ENCODE measurements at places on chromosomes 12 and 14.

DNA sequence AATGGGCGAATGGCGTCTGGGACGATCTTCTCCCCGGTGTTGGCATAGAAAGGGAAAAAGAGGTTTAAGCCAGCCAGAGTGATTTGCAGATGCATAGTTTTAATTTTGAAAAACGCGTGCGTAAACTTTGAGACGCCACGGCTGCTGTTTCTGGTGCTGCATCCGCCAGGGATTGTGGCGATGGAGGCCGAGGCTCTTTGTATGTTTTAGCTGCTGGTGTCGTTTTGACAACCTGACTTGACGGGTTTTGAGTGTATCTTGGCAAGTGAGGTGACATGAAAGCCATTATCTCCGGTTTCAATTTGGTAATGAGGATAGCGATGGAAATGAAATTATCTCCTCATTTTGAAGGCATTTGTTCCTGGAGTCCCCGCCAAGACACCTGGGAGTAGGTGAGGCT lies 1.6 kb downstream of the PTGDR start:
- H3K27ac ChIP-seq = no peak overlapping the region
- H3K27me3 ChIP-seq = peaks cover 13% of the 10 kb centered on the region
- no peaks in the 10 kb centered on the region for H3K36me3 ChIP-seq
- no peaks in the 10 kb centered on the region for H3K4me1 ChIP-seq

DNA sequence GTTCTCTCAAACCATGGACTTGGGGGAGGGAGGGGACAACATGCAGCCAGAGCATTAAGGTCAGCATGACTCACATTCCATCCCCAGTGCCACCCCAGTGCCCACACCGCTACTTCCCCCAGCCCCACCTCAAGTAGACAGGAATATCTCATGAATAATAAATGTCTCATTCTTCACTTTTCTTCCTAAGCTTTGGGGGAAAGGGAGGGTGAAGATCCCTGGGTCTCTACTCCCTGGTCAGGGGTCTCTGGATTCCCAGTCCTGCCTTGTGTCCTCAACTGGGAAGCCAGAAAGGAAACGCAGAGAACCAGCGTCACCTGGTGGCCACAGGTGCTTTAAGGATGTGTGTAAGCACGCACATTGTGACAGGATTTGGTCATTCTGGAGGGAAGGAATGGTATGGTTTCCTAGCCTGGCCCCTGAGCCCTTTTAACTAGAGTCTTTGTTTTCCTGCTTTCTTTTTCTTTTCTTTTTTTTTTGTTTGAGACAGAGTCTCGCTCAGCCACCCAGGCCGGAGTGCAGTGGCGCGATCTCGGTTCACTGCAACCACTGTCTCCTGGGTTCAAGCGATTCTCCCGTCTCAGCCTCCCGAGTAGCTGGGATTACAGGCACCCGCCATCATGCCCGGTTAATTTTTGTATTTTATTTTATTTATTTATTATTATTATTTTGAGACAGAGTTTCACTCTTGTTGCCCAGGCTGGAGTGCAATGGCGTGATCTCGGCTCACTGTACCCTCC lies 3.4 kb downstream of the GPR84 start:
- H3K4me1 ChIP-seq = peaks cover 18% of the 10 kb centered on the region
- DNase-seq = no peak
- H3K36me3 ChIP-seq = no peaks in the 10 kb centered on the region

GRCh38 chr14:75184492-75184891 lies 8.1 kb upstream of the TMED10 start:
- H3K4me3 ChIP-seq = no peak overlapping the region
- no peaks in the 10 kb centered on the region for H3K27me3 ChIP-seq
- H3K27ac ChIP-seq = no peak overlapping the region
- H3K4me1 ChIP-seq = no peaks in the 10 kb centered on the region
- DNase-seq = no peak
- H3K36me3 ChIP-seq = no peaks in the 10 kb centered on the region

DNA sequence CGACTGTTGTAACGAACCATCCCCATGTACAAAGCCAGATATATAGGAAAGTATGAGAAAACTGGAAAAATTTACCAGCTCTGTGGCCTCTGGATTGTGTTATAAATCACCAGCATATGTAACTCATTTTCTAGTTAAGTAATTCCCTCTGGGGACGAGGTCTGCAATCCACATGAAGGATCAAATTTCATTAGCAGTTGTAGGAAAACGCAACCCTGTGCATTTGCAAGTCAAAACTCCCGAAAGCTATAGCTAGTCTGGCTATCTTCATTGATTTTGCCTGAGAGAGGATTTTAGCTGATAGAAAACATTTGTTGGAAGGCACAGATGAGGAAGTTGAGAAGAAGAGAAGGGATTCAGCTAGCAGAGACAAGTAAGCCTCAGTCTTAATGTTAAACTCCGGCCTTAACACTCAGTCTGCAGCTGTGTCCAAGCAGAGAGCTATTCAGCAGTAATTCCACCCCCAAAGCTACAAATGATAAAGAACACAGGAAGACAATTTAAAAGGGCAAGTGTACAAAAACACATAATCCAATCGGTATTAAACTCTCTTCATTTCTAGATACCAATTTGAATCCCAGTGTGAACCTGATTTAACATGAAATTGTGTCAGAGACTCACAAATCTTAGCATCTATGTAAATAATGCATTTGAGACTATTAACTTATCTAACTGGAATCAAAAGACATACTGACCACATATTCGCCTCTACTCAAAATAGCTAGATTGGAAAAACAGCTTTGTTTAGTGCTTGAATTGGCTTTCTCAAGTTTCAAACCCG lies 54.2 kb upstream of the CERS5 start:
- peak overlapping the region; percentile 45 for H3K4me3 ChIP-seq
- no peak for DNase-seq
- peaks cover 19% of the 10 kb centered on the region for H3K4me1 ChIP-seq
- no peaks in the 10 kb centered on the region for H3K36me3 ChIP-seq
- H3K27ac ChIP-seq = peak overlapping the region; percentile 78

DNA sequence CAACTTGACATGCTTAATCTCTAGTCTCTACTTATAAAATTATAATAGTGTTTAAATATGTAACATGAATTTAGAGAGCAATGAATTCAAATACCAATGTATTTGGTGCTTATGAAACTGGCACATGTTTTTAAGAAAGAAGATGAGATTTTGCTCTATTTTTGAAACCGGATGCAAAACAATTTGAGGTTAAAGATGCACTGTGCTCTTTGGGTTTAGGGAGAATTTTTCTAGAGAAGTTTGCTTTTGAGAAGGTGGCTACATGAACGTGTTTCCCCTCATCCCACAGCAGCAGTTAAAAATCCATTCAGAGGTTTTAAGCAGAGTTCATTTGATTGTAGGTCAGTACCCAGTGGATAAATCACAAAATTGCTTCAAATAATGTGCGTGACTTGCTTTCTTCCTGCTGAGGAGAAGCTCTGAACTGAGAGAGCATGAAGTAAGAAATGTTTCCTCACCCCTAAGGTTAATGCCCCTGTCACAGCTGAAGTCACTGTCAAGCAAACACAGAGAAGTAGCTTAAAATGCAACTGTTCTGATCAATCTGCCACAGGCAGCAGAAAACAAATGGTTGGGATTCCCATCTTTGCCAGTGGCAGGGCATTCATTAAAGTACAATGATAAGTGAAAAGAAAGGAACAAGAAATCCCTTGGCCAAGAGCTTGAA lies 241.9 kb upstream of the SYT1 start:
- H3K4me3 ChIP-seq = no peak overlapping the region
- no peak overlapping the region for H3K27ac ChIP-seq
- no peaks in the 10 kb centered on the region for H3K27me3 ChIP-seq
- H3K36me3 ChIP-seq = no peaks in the 10 kb centered on the region
- DNase-seq = no peak

GRCh38 chr12:104930388-104931326 lies 27.4 kb downstream of the SLC41A2 start:
- H3K4me3 ChIP-seq = no peak overlapping the region
- DNase-seq = no peak
- no peaks in the 10 kb centered on the region for H3K4me1 ChIP-seq
- no peaks in the 10 kb centered on the region for H3K27me3 ChIP-seq

GRCh38 chr14:101843665-101844064 lies 82.2 kb downstream of the PPP2R5C start:
- H3K36me3 ChIP-seq = no peaks in the 10 kb centered on the region
- H3K4me1 ChIP-seq = peaks cover 13% of the 10 kb centered on the region
- no peak overlapping the region for H3K27ac ChIP-seq
- no peaks in the 10 kb centered on the region for H3K27me3 ChIP-seq
- DNase-seq = no peak

DNA sequence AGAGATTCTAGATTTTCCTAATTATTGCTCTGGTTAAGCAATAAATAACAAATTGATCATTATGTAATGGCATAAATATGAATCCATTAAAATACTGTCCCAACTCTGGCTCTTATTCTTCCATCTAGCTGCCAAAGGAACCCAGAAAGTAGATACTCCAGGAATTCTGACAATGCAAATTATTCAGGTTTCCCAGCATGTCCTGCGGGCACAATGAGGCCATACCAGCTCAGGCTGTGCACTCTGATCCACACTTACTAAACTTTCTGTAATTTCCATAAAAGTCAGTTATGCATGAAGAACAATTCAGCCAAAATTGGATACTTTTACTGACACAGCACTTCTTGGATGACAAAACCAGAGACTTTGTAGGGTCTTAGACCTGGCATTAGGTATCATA lies 576.3 kb downstream of the KCNH5 start:
- H3K4me3 ChIP-seq = no peak overlapping the region
- DNase-seq = no peak
- H3K27me3 ChIP-seq = no peaks in the 10 kb centered on the region
- no peaks in the 10 kb centered on the region for H3K36me3 ChIP-seq

GRCh38 chr12:88895634-88896033 lies 315.4 kb upstream of the KITLG start:
- no peak overlapping the region for H3K4me3 ChIP-seq
- DNase-seq = no peak
- no peaks in the 10 kb centered on the region for H3K36me3 ChIP-seq
- H3K4me1 ChIP-seq = peaks cover 31% of the 10 kb centered on the region
- no peak overlapping the region for H3K27ac ChIP-seq

GRCh38 chr12:22631863-22632463 lies 7.0 kb downstream of the ETNK1 start:
- no peak overlapping the region for H3K4me3 ChIP-seq
- H3K27me3 ChIP-seq = no peaks in the 10 kb centered on the region
- H3K36me3 ChIP-seq = no peaks in the 10 kb centered on the region
- DNase-seq = no peak
- H3K27ac ChIP-seq = no peak overlapping the region

DNA sequence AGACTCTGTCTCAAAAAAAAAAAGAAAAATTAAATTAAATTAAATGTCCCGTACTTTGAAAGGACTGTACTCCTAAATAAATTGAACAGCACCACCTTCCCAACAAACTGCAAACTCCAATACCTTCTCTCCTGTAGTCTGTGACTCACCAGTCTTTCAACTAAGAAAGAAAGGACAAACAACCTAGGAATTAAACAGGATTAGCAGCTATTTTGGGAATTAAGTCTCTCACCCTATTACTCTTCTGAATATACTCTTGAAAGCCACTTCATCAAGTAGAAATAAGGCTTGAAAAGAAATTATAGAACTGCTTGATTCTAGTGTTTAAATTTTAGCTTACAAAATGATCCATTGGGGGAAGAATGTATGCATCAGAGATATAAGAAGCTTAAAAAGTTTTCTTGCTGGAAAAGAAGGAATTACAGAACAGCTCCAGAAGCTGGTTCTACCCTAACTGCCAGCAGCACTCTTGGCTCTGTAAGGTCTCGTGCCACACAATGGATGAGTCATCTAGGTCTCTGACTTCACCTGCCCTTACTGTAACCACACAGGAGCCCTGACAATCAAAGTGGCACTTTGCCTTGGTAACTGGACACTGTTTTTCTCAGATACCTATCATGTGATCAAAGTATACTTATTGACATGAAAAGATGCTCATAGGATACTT lies 57.0 kb upstream of the CERS5 start:
- H3K4me1 ChIP-seq = peaks cover 19% of the 10 kb centered on the region
- H3K4me3 ChIP-seq = no peak overlapping the region
- no peaks in the 10 kb centered on the region for H3K36me3 ChIP-seq
- peak overlapping the region; percentile 2 for H3K27ac ChIP-seq
- peak; percentile 33 for DNase-seq
- no peaks in the 10 kb centered on the region for H3K27me3 ChIP-seq

GRCh38 chr14:104982548-104983230 lies 2.9 kb upstream of the CLBA1 start:
- no peak overlapping the region for H3K4me3 ChIP-seq
- H3K27me3 ChIP-seq = no peaks in the 10 kb centered on the region
- H3K4me1 ChIP-seq = peaks cover 12% of the 10 kb centered on the region
- H3K36me3 ChIP-seq = no peaks in the 10 kb centered on the region
- no peak for DNase-seq

DNA sequence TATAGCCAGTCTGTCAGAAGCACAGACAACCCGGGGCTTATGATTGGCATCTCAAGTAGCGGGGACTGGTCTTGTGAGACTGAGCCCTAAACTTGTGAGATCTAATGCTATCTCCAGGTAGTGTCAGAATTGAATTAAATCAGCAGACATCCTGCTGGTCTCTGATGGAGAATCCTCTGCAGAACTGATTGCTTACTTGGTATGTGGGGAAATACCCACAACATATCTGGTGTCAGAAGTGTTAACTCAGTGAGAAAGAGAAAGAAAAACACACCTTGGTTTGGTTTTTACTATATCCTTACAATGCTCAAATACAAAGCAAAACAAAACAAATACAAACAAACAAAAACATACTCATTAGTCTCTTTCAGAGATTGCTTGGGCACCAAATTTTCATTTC lies 10.0 kb downstream of the SEL1L start:
- H3K27ac ChIP-seq = no peak overlapping the region
- peaks cover 37% of the 10 kb centered on the region for H3K36me3 ChIP-seq
- DNase-seq = no peak
- H3K27me3 ChIP-seq = no peaks in the 10 kb centered on the region
- H3K4me1 ChIP-seq = peaks cover 15% of the 10 kb centered on the region
- H3K4me3 ChIP-seq = no peak overlapping the region

DNA sequence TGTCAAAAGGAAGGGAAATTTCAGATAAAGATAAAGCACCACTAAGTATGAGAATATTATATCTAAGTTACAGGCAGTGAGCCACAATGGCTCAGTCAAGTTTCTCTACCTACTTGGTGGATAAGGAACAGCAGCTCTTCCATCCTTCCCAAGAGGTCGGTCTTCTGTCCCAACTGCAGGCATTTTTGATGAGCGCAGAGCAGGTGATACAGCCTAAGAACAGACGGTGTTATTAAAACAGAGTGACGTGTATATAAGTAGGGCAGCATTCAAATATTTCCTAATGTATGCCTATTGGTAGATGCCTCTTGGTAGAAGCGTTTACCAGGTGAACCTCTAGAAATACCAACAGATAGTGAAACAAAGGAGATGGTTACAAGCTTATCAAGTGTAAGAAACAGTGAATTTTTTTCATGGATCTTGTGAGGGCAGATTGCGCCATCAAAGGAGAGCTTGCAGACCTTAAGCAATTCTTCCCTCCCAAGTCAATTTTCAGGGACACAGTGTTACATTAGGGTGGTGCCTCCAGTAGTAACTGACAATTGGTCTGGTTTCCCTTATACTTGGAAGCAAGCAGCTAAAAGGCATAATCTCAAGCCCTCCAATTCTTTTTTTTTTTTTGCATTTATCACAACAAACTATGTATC lies 274.5 kb downstream of the MED13L start:
- no peak for DNase-seq
- H3K36me3 ChIP-seq = peaks cover 43% of the 10 kb centered on the region
- H3K4me1 ChIP-seq = peaks cover 27% of the 10 kb centered on the region
